ENCODE measurements at places on chromosomes 2 and 18.

DNA sequence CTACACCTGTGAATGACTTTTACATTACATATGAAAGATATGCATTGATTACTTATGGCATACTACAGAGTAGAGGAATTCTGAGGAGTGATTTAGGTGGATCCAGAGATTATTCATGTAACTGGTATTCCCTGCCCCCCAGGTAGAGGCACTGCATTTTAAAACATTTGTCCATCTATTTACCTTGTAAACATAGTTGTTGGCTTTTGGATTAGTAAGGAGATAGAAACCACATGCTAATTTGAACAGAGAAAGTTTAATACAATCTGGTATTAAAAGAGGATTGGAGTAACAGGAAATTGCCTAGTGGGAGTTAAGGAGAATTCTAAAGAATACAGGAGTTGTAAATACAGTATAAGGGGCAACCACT, 15.9 kb downstream of the GALNT3 start:
- no peak for DNase-seq

DNA sequence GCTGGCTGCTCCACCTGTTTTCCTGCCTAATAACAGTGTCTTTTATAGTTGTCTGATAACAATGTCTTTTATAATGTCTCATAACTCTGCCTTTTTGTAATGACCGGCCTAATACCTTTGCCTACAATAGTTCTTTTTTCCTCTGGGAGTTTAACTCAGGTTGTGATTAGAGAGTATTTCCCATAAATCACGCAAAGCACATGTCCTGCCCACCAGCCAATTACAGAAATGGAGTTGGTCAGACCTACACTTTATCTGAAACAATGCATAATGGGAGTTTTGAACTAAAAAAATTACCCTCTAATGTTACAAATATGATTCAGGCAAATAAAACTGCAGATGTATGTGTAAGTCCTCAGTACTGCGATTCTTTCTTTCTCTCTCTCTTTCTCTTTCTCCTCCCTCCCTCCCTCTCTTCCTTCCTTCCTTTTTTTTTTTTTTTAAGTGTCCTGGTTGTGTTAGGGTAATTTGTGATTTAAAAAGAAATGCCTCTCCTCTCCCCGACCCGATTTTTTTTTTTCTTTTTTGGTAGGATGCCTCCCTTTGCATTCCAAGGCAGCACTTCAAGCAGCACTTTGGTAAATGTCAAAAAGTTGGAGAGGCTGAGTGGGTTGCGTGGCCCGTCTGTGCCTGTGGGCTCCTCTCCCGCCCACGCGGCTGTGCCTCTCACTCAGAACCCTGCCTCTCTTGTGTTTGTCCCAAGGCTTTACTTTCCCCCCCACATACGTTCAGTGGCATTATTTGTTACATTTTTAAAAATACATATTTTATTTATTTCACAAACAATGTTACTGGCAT, 147.3 kb downstream of the AGAP1 start:
- no peak for DNase-seq

DNA sequence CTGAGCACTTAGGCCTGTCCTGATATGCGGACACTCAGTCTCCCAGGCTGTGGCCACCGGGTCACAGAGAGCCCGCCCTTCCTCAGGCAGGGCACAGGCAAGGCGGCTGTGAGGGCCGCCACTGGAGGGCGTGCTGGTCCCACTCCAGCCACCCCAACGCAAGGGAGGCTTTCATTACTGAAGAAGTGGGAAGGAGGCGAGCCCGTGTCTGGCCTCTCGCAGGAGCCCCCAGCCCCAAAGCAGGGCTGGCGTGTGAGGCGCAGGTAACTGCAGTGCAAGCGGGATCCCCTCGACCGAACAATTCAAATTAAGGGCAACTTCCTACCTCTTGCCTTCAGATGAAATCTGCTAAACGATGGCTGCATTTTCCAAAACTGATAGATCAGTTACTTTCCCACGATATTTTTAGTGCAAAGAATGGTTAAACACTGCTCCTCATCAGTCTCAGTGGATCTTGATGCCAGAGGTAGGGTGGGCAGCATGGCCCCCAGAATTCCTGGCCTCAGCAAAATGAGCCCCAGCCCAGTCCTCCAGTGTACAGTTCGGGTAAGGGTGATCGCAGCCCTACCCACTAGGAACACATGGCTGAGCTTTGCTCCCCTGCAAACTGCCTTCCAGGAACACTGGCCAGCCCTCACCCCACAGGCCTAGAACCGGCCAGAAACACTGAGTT, 97.2 kb downstream of the SEPTIN10 start:
- DNase-seq, result peak; percentile 37

DNA sequence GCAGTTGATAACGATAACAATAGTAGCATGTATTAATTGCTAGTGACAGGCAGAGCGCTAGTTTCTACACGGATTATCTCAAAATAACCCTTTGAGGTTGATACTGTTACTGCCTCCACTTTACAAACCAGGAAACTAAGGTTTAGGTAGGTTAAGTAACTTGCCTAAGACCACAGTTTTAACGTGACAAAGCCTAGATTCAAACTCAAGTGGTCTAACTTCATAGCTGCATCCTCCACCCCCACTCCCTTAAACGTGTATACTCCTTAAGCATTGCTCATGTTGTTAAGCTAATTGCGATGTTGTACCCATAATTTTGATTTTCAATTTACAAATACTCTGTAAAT, 1.2 kb downstream of the ME2 start:
- DNase-seq, result no peak

- DNase-seq, result no peak
Measured at GRCh38 chr18:75824661-75825060, 397.2 kb upstream of the SMIM21 start.

DNA sequence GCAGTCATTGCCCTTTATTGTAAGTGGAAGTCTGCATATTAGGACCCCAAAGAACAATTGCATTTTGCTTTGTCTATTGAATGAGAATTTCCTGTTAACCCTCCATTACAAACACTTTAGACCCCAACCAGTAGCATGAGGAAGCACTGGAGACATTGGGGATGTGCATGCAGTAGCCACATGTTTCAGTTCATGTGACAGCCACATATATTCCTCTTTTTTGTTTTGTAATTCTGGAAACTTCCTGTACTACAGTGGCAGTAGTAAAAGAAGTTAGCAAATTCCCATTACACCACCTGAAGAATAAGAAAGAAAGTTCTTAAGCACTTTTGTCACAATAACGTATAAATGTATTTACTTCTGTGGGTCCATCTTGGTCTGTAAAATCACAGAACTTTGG, 281.1 kb upstream of the SLC14A2 start:
- DNase-seq, result no peak

- no peak for DNase-seq
Measured at GRCh38 chr2:230324503-230324902, 2.5 kb upstream of the SP140L start.

DNA sequence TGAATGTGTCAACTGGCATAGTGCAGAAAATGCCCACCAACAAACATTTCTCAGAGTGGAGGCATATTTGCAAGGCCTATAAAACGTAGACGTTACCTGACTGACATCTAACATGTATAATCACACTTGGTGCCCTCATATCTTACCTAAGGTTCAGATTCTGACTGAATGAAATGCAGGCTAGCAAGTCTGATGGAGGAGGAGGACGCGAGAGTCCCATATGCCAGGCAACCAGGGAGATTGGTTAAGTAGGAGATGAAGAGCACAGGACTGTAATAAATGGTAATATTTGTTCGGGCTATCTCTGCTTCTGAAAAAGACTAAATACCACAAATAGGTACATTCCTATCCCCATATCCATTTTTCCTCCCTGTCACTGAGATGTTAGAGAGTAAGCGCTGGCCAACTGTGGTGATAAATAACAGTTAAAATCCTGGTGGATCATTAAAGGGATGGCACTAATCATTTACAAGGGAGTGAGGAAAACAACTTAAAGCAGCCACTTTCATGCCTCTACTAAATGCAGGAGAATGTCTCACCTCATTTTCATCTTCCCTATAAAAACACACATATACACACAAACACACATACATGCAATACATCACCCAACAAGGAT, 217.2 kb downstream of the TMEM163 start:
- no peak for DNase-seq

GRCh38 chr2:241943209-241943850, 73.8 kb downstream of the RTP5 start:
- no peak for DNase-seq

DNA sequence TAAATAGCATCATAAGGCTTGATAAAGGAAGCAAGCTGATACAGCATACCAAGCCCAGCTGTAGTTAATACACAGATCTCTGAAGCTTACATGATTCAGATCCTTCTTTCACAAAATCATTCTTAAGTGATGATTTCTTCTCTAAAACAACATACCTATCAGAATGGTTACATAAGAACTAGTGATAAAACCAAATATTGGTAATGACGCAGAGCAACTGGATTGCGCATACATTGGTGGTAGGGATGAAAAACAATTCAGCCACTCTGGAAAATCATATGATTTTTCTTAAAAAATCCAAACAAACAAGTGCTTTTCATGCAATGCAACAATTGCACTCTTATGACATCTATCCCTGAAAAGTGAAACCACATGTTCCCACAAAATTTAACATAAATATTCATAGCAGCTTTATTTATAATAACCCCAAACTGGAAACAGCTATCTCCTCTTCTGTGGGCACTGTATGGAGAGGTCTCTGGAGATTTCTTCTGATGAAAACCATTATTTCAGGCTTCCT, 153.6 kb upstream of the DSEL start:
- no peak for DNase-seq

DNA sequence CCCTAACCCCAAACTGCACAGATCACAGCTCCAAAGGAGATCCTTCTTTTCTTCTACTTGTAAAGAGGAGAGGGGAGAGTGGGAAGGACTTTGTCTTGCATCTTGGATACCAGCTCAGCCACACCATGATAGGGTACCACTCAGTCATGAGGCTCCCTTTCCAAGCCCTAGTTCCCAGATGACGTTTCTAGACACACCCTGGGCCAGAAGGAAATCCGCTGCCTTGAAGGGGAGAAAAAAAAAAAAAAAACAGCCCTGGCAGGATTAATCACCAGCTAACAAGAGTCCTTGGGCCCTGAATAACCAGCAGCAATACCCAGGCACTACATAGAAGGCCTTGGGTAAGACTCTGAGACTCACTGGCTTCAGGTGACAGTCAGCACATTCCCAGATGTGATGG, 36.9 kb downstream of the ST8SIA3 start:
- DNase-seq, result no peak

GRCh38 chr2:233489143-233489542, 77.4 kb downstream of the USP40 start:
- DNase-seq, result no peak

DNA sequence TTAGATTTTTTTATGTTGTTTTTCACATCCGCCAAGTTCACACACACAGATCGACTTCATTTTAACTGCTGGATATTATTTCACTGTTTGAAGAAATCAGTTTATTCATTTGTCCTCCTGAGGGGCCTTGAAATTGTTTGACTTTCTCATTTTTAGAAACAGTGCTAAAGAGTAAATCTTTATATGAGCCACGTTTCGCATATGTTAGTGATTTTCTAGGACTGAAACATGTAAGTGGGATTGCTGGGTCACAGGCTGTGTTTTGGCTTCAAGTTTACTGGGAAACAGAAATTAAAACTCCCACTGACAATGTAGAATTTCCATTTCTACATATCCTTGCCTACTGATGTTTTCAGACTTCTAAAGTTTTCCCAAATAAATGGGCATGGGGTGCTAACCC, 363.8 kb downstream of the NCKAP5 start:
- no peak for DNase-seq

DNA sequence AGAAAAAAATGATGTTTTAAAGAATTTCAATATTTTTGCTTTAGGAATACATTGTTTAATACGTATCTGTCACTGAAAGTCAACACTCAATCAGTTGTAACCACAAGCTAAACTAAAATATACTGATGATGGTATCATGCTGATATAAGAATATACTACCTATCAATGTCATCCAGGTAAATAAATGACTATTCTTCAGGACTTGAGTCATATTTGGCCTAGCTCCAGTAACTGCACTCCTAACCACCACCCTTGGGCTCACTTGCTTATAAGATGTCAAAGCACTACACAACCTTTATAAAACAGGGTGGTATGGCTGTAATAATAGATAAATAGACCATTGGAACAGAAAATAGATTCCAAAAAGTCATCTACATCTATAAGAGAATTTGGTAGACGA, 48.8 kb downstream of the RND3 start:
- DNase-seq, result peak; percentile 69

GRCh38 chr2:203925512-203926158, 10.9 kb upstream of the ICOS start:
- no peak for DNase-seq

- DNase-seq, result no peak
Measured at GRCh38 chr2:203463266-203463678, 71.8 kb downstream of the RAPH1 start.

DNA sequence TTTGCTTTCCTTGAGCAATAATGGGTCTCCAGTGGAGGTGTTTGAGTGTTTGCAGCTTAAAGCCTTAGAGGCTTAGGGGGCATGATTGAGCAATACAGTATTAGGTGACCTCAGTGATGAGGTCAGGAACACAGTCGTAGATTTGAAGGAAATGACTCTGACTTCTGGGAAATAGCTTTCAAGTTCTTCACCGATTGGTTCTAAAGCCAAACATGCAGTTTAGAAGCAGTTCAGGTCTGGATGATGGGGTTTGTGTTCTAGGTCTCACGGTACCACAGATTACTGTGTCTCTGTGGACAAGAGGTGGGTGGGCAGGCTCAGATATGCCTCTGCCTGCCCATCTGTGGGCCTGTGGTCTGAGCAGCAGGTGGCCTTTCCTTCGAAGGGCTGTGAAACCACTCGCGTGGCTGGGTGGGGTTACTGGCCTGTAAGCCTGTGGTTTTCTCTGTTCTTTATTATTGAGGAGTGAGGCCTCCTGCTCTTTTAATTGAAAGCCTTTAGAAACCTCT, 7.8 kb downstream of the MTHFD2 start:
- no peak for DNase-seq

GRCh38 chr2:236605345-236605734, 35.7 kb downstream of the ACKR3 start:
- no peak for DNase-seq

DNA sequence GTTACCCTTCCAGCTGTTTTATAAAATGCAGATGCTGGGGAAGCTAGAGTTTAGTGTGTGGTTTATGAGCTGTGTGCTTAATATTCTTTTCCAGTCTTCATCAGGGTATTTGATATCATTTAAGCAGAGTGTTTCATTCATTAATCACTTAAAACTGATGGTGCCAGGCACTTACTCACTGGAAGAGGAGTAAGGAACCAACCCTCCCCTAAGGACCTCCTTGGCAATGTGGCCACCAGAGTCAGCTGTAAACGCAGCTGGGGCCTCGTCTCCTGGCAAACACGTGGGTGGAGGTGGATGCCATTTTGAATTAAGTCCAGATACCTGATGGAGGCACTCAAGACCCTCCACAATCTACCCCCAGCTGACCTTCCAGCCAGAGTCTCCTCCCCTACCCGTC, 331.6 kb downstream of the CLIP4 start:
- no peak for DNase-seq

DNA sequence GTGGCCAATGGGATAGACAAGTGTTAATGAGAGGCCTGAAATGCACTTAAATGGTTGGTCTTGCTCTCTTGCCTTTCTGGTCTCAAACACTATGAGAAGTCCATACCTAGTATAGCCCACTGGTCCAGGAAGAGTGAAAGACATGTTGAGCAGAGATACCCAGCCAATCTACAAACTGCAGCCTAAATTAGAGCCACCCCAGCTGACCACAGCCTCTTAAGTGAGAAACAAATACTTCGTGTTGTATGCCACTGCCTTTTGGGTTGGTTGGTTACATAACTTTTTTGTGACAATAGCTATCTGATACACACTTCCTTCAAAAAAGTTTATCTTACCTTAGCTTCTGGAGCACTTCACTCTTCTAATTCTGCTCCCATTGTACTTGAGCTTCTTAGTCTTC, 8.8 kb upstream of the EXOC6B start:
- no peak for DNase-seq

- DNase-seq, result no peak
Measured at GRCh38 chr2:177972782-177973181, 99.8 kb downstream of the PDE11A start.

- DNase-seq, result no peak
Measured at GRCh38 chr2:218777276-218777990, 4.5 kb upstream of the CYP27A1 start.
